ENCODE measurements at places on chromosomes 1 and 21. TPM values are rescaled to one million over a fixed set of nuclear protein-coding genes. Genes with fewer than 3 reads are reported as not detected.
A peak's percentile ranks its signal among the peaks of the same experiment; 100 is the strongest.

- DNase-seq: no peak
These were observed 1.6 kb downstream of the TENT5C start for GRCh38 chr1:117607471-117607870.

Gene RABGGTB
- polyA plus RNA-seq: 185 TPM

DNA sequence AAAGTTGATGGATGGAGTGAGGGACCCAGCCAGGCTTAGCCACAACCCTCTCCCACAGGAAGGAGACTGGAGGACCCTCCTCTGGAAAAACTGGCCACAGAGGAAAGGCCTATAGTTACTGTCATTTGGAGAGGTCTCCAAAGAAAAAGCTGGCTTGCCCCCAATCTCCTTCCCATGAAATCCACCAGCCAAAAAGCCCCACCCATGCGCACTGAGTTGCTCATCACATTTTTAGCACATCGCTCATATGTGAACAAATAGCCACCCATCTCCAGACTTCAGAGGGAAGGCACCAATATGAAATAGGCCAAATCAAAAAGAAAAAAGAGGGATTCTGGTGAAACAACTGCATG is 36.9 kb upstream of the QSOX1 start:
- no peak for DNase-seq

DNA sequence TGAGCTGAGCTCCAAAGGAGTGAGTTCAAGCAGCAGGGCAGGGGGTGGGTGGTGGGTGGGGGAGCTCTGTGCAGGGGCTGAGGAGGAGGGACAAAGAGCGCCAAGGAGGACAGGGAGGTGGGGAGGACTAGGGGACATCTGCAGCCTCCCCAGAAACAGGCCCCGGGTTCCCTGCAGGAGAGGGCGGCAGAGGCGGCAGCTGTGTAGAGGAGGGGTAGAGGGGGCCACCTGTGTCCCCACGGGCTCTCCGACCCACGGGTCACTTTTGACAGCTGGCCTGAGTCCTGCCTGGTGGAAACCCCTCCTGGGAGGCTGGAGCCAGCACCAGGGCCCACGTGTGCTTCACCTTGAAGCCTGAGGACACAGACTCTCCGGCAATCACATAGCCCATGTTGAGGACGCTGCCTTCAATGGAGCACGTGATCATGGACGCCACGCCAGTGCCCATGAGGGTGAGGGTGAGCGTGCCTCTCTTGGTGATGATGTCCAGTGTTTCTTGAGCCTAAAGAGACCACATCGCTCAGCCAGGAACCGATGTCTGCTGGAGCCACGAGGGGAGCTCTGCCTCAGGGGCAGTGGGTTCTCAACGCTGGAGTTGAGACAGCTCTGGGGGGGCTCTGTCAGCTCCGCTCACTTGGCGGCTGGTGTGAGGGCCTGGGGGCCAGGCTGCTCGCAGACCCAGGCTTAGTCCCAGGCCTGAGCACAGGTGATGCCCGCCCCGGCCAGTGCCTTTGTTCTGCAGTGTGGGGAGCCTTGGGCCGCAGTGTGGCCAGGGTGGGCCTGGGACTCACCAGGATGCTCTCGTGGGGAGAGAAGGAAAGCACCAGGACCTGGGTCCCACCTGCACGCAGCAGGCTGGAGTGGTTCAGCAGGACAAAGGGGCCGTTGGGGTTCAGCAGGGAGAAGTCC is 6.6 kb upstream of the TMEM52 start:
- DNase-seq: no peak

- DNase-seq: no peak
These were observed 191.4 kb downstream of the PTGER3 start for GRCh38 chr1:70856201-70856600.

DNA sequence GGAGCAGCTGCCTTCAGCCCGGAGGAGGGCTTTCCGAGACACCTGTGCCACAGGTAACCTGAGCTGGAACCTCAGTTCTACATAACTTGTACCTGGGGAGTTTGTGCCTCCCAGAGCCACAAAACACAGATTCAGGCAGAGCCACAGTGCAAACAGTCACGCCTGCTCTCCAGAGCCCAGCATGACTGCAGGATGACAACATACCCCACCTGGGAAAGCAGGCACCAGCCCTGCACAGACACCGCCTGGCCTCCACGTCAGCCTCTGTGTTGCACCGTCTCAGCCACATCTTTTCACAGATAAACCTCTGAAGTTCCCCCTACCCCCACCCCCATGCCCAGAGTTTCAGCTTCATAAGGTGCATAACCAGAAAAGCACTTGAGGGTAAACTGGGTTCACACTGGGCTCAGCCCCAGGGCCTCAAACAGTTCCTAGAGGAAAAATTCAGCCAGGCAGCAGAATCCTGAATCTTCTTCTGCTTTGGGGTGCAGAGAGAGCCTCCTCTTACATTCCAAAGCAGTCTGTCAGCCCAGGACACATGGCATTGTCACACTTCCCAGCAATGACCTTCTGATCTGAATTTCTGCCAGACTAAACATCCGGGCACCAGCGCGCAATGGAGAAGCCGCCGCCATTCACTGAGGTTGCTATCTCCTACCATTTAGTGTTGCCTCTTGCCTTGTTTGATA is 229.5 kb downstream of the TOMM20 start:
- peak; percentile 44 for DNase-seq

Gene GJA9
- polyA plus RNA-seq: 0.08 TPM

- no peak for DNase-seq
These were observed 190.5 kb downstream of the ZP4 start for GRCh38 chr1:237700181-237700580.

DNA sequence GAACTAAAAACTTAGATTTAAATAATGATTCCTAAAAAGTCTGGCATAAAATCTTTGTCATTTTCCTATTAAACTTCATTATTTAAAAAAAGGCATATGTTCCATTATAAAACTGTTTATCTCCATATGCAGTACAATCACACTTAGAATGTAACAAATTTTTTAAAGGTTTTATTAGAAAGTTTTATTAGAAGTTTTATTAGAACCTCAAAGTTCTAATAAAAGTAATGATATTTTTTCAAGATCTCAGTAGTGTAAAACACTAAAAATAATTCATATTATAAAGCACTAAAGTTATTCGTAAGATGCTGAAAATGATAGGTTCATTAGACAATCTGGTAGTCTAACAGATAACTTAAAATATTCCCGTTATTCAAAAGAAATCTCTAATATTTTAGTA is 43.6 kb downstream of the ACBD6 start:
- no peak for DNase-seq

DNA sequence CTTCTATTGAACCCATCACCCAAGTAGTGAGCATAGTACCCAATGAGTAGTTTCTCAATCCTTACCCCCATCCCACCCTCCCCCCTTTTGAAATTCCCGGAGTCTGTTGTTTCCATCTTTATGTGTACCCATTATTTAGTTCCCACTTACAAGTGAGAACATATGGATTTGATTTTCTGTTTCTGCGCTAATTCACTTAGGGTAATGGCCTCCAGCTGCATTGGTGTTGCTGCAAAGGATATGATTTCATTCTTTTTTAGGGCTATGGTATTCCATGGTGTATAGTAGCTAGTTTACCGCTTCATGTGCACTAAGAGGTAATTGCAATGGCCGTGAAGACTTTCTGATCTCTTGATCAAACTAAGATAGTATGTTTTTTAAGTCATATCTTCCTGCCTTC is 107.5 kb upstream of the SERTAD4 start:
- no peak for DNase-seq

Gene DIO1
- polyA plus RNA-seq: 16.3 TPM

DNA sequence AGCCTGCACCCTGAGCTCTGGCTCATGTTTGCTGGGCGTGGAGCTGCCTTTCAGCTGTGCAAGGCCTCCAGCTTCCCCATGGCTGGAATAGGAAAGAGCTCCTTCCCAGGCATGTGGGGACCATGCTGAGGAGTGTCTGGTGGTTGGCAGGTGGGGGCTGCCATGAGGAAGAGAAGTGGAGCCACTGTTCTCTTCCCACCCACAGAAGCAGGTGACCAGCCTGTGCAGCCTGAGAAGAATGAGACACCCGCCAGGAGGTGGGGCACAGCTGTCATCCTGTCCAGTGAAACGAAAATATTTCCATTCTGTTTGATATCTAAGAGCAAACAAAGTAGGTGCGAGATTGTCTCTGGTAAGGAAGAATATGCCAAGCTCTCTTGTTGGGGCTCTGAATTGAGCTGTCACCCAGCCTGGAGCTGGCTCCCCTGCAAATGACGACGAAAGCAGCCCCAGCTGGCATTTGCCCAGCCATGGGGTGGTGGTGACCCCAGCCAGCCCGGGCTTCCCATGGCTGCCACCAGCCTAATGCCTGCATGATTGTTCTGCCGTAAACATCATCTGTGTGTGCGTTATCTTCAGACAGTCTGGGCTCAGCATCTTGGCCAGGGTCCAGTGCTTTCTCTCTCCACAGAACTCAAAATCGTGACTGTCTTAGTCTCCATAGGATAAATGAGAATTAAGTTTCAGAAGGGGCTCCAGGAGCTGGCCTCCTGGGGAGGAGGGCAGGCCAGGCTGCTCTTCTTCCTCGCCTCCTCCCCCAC is 429.8 kb upstream of the VAMP3 start:
- no peak for DNase-seq

DNA sequence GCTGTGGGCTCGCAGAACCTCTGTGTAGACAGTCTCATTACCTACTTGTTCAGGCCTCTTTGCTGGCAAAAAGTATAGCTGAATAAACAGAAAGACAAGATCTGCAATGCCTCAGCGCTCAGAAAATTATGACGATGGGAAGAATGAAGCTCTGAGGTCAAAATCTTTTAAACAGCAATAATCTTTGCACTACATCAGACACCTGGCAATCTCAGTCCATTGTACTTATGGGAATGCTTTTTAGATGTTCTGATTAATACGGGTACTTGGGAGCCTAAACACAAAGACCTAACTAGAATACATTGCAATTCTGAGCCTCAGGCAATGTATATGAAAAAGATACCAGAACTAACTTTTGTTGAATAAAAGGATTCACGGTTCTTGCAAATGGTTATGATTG is 410.7 kb downstream of the SMYD3 start:
- DNase-seq: no peak

GRCh38 chr1:158177700-158178450 is 2.8 kb upstream of the CD1D start:
- DNase-seq: no peak

Gene HSPB7
- 0.10 TPM for polyA plus RNA-seq

GRCh38 chr1:99680270-99680669 is 34.4 kb downstream of the PALMD start:
- DNase-seq: no peak

Gene SLC44A3
- 14.1 TPM for polyA plus RNA-seq

DNA sequence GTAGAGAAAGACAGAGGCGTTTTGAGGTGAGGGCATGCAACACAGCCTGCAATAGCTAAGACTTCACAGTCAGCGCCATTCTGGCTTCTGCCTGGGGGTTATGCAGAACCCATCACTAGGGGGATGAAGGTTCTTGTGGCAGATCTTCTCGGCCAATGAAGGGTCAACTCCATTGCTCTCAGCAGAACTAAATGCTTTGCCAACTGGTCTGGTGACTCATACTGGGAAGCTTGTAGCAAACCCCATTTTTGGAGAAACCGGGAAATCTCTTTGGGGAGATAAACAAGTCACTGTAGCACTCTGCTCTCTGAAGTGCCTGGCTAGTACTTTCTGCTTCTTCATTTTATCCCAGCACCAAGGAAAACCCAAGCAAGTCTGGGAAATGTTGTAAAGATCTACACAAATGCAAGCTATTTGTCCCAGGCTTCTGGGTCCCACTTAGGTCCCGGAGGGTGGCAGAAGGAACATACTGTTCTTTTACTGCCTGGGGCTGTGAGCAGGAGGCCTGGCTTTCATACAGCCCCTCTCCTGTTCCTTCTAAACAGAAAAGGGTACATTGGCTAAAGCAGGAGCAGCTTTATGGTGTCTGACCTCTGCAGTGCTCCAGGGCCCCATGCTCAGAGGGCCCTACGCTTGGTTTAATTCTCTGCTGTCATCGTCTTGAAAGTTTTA is 28.8 kb downstream of the SHISA4 start:
- DNase-seq: no peak

DNA sequence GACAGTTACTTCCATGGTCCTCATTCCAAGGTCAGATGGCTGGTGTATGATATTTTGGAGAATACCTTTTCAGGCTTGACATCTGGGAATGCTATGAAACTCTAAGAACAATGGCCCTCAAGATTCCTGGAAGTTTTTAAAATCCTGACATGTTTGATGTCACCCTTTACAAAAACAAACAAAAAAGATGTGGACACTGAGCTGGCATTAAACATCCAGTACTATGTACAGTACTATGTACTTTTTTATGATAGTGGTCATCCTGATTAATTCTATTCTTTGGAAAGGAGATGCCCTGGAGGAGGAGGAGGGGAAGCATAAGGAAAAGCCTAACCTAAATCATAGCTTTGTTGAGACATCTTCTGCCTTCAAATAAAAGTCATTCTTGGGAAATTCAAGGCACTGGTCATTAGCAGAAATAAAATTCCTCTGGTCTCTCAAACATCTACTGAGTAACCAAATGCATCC is 235.4 kb downstream of the HMCN1 start:
- no peak for DNase-seq

GRCh38 chr1:226209307-226210059 is 14.0 kb upstream of the MIXL1 start:
- no peak for DNase-seq

DNA sequence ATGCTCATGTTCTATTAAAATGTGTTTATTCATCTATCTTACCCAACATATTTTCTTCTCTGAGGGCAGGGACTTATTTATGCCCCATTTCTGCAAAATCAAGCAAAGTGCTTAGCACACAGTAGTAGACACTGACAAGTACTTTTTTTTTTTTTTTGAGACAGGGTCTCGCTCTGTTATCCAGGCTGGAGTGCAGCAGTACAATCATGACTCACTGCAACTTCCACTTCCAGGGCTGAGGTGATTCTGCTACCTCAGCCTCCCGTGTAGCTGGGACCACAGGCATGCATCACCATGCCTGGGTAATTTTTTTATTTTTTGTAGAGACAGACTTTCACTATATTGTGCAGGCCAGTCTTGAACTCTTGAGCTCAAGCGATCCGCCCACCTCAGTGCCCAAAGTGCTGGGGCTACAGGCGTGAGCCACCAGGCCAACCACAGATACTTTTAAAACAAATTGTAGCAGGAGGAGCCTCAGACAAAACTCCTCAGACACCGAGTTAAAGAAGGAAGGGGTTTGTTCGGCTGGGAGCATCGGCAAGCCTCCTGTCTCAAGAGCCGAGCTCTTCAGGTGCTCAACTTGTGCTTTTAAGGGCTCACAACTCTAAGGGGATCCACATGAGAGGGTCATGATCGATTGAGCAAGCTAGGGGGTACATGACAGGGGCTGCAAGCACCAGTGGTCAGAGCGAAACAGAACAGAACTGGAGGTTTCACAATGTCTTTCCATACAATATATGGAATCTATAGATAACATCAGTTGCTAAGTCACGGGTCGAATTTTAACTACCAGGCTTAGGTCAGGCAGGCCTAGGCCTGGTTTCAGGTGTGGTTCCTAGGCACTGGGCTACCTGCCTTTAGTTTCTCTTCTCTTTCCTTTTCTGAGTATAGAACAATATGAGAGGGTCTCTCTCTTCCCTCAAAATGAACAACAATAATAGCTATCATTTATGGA is 5.7 kb upstream of the TMEM167B start:
- peak; percentile 62 for DNase-seq

Gene ZYG11A
- polyA plus RNA-seq: not detected
